ENCODE measurements at places on chromosomes 12 and 14.

GRCh38 chr14:68397371-68397811, 395.5 kb downstream of the ZFP36L1 start:
- no peak for DNase-seq

- DNase-seq, result no peak
Measured at GRCh38 chr14:95025941-95026340, 131.4 kb downstream of the DICER1 start.

DNA sequence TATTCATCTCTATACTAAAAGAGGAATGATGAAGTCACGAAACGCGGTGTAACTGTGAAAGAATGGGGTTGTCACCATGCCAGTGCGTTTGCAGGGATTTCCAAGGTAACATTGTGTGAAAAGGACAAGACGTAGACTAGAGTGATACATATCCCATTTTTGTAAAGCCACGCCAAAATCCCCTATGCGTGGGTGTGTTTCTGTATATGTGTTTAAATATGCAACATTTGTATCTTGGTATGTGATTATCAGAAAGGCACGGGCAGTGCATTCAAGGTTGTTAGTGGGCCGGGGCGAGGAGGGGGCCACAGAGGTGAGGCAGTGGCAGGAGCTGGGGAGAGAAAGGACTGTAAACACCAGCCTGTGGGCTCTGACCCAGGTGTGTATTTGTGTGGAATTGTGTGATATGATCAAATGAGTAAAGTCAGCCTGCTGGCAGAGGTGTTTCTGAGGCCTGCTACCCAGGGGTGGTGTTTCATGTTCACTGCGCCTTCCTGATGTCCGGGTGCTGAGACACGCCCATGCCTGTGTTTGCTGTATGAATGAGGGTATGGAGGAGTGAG, 137.8 kb downstream of the ADGRD1 start:
- no peak for DNase-seq

- DNase-seq, result no peak
Measured at GRCh38 chr12:45478931-45479330, 250.6 kb upstream of the ARID2 start.

- no peak for DNase-seq
Measured at GRCh38 chr14:103867020-103867419, 19.6 kb upstream of the PPP1R13B start.

DNA sequence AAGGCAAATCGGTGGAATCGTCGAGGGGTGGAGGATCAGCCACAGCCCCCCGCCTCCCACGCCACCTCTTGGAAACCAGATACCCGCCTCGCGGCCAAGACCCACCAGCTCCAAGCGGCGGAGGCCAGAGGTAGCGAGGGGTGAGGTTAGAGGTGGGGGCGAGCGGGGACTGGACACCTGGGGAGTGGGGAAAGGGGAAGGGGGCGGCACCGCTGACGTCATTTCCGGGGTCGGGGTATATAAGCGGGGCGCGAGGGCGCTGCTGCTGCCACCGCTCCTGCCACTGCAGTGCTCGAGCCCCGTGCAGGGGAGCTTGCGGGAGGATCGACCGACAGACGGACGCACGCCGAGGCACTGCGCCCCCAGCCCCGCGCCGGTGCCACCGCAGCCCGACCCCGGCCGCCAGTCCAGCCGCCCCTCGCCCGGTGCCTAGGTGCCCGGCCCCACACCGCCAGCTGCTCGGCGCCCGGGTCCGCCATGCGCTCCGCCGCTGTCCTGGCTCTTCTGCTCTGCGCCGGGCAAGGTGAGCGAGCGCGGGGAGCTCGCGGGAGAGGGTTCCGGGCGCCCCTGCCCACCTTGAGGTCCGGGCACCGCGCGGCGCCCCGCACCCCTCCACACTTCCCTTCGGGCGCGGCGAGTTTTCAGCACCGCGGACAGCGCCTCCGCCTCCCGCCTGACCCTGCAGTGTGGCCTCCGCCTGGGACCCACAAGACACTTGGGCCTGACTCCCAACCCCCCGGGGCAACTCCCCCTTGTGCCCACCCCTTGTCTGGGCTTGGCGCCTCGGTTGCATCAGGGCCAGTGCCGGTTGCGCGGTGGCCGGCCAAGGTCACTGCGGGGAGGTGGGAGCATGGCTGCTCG, at the start of gene CHGA:
Gene CHGA, plus strand, starts transcription at position 268 of the 861 bp plus-strand sequence. Its CDS starts 210 bp downstream, at position 478.
- no peak for DNase-seq

DNA sequence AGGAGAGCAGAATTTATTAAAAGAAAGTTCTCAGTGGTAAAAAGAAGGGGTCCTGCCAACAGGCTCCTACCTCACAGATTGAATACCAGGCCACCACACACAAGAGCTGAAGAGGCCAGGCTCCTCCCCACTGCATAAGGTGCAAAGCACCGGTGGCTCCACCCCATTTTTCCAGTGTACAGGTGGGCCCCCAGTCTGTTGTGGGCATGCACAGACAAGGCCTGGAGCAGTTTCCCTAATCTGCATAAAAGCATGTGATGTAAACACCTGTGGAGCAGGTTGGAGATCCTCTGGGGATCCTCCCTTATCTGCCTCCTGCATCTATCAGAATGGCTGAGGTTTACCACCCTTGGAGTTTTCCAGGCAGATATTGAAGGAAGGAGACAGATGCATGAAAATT, 45.7 kb upstream of the PDZRN4 start:
- DNase-seq, result no peak

DNA sequence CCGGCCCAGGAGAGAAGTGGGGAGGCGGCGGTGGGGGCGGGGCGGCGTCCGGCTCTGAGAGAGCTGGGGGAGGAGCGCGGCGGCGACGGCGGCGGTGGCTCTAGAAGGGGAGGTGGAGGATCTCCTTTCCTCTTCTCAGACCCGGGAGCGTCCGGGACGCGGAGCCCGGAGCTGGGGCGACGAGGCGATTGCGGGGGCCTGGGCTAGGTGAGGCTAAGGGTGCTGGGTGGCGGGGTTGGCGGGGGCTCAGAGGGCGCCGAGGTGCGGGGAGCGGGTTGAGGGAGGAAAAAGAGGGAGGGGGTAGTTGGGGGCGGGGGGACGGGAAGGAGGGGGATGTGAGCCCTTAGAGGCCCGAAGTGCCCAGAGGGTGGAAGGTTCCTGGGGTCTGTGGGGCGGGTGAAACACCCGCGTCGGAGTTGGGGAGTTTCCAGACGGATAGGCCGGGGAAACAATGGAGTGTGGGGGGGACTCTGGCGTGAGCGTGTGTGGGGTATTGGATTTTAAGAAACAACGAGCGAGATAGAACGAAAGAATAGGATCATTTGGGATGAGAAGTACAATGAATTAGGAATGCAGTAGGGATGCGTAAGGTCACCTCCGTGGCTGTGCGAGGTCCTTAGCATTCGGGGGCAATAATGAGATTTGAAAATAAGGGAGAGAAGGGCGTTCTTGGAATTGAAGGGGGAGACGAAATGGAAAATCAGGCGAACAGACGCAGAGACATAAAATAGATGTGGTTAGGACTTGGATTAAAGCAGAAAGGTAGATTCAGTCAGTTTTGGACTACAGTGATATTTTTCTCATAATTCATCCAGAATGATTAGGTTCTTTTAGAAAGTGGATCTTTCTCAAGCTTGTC, at the start of gene SPATS2:
Gene SPATS2, plus strand, starts transcription at position 82 of the 859 bp plus-strand sequence. CDS start 93,551 bp downstream, outside the sequence.
- DNase-seq, result no peak

DNA sequence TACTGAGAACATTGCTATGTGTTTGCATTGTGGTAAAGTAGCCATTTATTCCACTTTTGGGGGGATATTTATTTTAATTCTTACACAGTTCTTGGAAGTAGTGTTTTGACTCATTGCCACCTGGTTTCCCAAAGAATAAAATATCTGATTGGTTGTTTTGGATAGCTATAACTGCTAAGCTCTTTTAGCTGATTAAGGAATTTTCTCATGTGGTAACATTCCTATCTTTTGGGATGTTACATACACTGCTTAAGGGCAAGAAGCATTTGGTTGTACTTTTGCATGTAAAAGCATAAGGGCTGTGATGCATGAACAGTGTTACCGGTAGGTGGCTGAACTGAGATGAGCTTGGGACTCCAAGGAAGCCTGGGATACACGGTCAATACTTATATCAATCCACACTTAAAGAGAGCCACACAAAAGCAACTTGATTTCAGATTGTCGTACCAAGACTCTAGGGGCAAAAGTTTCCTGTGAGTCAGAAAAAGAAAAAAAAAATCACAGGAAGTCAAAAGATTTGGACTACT, 71.4 kb upstream of the PRKD1 start:
- DNase-seq, result no peak

- DNase-seq, result no peak
Measured at GRCh38 chr12:48351022-48351708, 446 bp upstream of the ZNF641 start.

GRCh38 chr14:72610096-72610830, 283.6 kb downstream of the DPF3 start:
- no peak for DNase-seq

DNA sequence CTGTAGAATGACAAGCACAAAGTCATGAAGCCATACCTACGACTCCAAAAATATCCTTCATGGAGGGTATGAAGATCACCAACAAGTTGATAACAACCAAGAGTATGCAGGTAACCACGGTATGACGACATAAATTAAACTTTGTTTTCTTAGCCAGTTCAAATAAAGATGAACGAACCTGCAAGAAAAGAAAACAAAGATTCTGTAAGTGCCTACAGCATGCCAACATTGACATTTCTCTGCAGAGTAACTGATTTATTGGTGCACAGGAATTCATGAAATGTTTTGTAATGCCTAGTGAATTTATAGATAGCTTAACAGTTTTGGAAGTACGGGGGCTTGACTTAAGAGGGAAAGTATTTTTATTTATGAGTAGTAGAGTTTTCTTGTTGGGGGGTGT, 71.0 kb downstream of the SLC38A1 start:
- no peak for DNase-seq

- DNase-seq, result no peak
Measured at GRCh38 chr12:14357486-14357885, 8.0 kb upstream of the ATF7IP start.

DNA sequence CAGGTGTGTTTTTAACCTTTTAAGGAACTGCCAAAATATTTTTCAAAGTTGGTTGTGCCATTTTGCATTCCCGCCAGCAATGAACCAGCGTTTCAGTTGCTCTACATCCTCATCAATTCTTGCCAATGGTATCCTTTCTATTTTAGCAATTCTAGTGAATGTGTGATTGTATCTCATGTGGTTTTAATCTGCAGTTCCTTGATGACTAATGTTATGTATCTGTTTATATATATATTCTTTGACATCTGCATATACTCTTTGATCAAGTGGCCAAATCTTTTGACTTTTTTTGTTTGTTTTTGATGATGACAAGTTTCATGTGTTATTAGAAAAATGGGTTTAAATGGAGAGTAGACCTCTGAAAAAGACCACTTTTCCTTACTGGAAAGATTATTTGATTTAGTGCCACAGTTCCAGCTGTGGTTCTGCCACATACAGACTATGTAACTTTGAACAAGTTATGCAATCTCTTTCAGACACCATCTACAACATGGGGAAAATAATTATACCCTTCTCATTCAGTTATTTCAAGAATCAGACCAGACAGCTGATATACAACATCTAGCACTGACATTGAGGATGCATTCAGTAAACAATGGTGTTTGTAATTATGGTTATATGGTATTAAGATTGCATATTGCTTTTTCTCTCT, 146.3 kb upstream of the CNOT2 start:
- no peak for DNase-seq

GRCh38 chr14:101893759-101894158, 70.6 kb upstream of the DYNC1H1 start:
- DNase-seq, result no peak

GRCh38 chr12:60072911-60073310, 477.1 kb downstream of the SLC16A7 start:
- DNase-seq, result no peak

DNA sequence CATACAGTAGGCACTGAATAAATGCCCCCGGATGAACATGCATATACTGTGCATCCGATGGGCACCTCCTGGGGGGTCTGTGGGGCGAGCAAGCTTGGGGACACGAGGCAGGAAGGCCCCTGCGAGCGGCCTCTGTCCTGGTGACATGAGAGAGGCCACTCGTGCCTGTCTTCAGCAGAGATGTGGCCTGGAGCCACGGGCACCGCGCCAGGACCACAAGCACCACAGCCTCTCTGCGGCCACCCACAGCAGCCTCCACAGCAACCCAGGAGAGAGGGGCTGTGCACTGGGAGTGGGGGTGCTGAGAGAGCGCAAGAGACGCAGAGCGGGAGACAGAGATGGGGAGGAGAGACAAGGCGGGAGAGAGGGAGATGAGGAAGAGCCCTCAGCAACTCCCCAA, 118.5 kb downstream of the RFLNA start:
- no peak for DNase-seq

- DNase-seq, result no peak
Measured at GRCh38 chr12:56947633-56948456, 9.6 kb downstream of the RDH16 start.

GRCh38 chr14:21398901-21399300, 15.1 kb upstream of the SUPT16H start:
- no peak for DNase-seq

- DNase-seq, result no peak
Measured at GRCh38 chr14:81831128-81831820, 297.6 kb upstream of the SEL1L start.

DNA sequence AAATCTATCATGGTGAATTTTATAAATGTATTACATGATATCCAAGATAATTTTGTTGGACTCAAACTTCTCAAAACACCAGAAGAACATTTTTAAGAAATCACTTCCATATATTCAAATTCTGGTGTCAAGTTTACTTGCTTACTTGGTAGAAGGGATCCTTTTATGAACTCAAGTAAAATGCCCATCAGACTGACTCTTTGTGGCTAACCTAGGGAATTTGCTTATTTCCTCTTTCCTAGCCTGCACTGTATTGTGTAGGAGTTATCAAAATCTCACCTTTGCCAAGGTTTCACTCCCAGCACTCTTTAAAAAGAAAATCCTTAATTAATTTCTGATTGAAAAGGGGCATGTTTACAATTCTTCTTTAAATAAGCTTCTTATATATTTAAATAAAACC, 196.5 kb downstream of the DUSP6 start:
- DNase-seq, result no peak

DNA sequence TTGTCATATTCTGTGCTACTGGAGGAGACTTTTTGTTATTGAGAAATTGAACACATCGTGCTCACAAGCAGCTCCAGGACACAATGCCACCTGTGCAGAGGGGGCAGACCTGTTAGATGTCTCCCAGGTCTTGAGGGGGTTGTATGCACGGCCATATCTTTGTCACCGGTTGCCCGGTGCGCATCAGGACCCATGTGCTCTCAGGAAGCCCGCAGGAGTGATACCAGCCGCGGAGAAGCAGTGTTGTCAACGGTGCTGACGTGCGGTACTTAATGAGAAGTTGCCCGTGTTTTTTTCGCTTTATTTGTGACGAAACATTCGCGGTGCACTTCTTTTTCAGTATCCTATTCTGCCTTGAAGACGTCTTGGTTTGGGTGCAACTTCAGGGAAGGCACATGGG, 128.2 kb upstream of the RTL1 start:
- DNase-seq, result no peak

DNA sequence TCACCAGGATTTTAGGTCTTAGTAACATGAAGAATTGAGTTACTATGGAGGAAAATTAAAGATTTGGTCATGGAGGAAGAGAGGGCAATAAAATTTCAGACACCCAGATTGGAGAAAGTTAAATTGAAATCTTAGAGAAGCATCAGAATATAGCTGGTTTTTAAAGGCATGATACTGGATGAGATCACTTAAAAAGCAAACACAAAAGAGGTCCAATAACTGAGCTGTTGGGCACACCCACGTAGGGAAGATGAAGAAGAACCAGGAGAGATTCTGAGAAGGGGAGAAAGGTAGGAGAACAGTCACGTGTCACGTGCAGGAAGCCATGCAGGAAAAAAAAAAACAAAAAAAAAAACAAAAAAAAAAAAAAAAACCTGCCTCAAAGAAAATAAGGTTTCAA, 18.8 kb downstream of the CAPS2 start:
- DNase-seq, result no peak
